ENCODE measurements at places on chromosomes 16 and 17.

DNA sequence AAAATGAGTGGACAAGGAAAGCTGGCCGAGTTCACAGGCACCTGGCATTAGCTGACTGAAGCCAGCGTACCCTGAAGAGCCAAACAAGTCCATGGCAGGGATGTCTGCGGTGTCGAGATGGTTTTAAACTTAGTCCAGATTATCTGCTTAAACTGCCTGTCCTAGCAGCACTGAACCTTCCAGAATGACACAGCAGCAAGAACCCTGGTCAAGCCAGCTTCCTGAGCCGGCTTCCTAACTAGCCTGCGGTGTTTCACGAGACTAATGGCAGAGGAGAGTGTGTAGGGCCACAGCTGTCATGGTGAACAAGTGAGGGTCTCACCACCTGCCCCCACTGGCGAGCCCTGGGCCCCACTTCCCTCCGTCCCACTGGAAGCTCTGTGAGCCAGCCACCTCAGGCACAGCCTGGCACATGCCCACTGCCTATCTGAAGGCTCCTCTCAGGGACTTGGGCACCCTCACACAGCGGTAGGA lies 28.8 kb upstream of the MTSS2 start:
- DNase-seq: no peak

- DNase-seq: no peak
Observed at GRCh38 chr17:39665642-39666224, 584 bp downstream of the TCAP start.

DNA sequence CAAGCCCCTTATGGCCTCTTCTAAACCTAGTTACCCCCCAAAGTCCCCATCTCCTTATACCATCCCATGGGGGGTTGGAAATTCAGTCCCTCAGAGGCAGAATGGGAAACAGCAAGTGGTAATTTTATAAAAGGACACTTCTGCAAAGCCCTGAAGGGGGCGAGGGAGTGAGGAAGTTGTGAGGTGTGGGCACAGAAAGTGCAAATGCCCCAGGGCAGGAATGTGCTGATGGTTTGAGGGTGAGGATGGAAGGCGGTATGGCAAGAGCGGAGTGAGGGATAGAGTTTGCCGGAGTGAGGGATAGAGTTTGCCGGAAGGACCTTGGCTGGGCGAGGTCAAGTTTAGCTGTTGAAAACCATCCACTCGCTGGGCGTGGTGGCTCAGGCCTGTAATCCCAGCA lies 52.7 kb downstream of the HAPSTR1 start:
- DNase-seq: no peak

GRCh38 chr17:32319548-32319905 lies 22.4 kb downstream of the C17orf75 start:
- peak; percentile 81 for DNase-seq

- peak; percentile 38 for DNase-seq
Observed at GRCh38 chr17:44360826-44361225, 2.8 kb downstream of the FAM171A2 start.

DNA sequence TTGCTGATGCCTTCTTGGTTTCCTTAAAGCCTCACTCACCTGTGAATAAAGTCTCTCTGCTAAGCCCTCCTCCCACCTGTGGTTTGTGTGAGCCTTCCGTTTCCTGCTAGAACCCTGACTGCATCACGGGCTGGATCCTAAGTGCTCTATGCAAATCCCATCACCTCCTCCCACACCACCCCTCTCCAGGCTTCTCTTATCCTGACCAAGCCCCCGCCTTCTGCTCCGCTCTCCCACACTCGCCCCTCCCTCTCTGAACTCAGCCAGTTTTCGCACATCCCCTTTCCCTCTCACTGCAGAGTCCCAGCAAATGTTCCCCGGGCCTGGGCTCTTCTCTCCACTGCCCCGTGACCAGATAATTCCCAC lies 51.8 kb downstream of the PIMREG start:
- DNase-seq: no peak

- DNase-seq: no peak
Observed at GRCh38 chr17:82838386-82839063, 1.3 kb downstream of the ZNF750 start.

- no peak for DNase-seq
Observed at GRCh38 chr16:14640538-14640937, 7.8 kb downstream of the BFAR start.

DNA sequence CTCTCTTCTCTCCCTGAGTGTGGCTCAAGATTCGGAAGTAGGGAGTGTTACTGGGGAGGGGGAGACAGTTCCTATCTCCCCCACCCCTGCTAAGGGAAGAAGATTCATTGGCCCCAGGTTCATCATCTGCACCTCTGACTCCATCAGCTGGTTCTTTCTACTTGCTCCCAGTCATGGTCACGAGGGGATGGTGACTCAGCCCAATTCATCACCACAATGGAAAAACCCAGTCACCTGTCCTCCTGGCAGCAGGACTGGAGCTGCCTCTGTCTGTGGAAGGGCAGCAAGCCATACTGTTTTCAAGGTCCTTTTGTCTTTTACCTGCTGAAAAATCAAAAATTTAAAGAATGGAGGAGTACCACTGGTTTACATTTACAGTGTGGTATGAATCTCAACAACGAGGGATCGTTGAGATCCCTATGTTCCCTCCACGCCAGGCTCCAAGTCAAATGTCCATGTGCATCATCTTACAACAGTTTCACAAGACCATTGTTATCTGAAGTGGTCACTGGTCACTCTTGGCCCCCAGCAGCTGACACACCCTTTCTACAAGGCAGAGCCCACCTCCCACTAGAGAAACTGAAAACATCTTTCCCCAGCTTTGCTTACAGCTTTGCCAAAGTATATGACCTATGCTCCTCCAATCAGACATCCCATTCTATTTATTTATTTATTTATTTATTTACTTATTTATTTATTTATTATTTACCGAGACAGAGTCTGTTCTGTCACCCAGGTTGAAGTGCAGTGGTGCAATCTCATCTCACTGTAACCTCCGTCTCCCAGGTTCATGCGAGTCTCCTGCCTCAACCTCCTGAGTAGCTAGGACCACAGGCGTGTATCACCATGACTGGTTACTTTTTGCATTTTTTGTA lies 40.4 kb upstream of the NDRG4 start:
- no peak for DNase-seq

DNA sequence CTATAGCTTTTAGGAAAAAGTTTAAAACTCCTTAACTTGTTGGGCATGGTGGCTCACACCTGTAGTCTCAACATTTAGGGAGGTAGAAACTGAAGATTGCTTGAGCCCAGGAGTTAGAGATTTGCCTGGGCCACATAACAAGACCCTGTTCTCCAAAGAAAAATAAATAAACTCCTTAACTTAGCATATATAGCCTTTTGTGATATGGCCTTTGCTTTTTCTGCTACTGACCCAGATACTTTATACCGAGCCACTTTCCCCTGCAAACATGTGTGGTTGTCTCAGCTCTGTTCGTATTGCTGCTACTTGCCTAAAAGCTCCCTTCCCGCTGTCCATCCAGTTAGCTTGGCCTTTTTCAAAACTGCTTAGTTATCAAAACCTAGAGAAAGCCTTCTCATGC lies 51.0 kb downstream of the GAN start:
- DNase-seq: no peak

DNA sequence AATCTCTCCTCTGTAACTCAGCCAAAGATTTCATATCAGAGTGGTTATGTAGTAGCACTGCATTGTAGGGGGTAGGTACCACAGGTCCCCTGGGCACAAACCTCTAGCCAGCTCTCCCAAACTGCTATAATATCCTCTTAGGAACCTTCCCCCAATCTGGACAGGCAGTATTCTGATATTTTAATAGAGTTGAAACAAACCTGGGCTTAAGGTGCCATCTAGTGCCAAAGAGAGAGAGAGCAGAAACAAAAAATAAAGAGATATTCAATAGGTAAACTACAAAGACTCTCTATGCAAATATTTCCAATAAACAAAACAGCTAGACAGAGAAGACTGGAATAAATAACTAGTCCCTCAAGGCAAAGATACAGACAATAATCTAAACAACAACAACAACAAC lies 1070.0 kb downstream of the CDH11 start:
- DNase-seq: no peak

GRCh38 chr17:5365831-5366230 lies 53.6 kb downstream of the NUP88 start:
- DNase-seq: no peak

- no peak for DNase-seq
Observed at GRCh38 chr17:50625032-50625871, 9.4 kb upstream of the ABCC3 start.
